ENCODE measurements at places on chromosomes 13 and 19. TPM values are rescaled to one million over a fixed set of nuclear protein-coding genes. Genes with fewer than 3 reads are reported as not detected.

The PLPPR2 gene
- 4.7 TPM for total RNA-seq

The BRME1 gene
- total RNA-seq: 7.7 TPM

The INAFM1 gene
- 13.7 TPM for total RNA-seq

The SPHK2 gene
- total RNA-seq: 24.6 TPM

The OLFM2 gene
- 0.58 TPM for total RNA-seq

The ZNF714 gene
- 18.0 TPM for total RNA-seq

The ZNF749 gene
- 9.4 TPM for total RNA-seq

The AKT2 gene
- 126 TPM for total RNA-seq

The C1QTNF9B gene
- not detected for total RNA-seq

The TNFSF11 gene
- total RNA-seq: 3.7 TPM

GRCh38 chr19:5054551-5055456 is 85.9 kb downstream of the KDM4B start:
- no peaks in the 10 kb centered on the region for H3K4me1 ChIP-seq
- no peak overlapping the region for H3K27ac ChIP-seq
- DNase-seq: no peak
- H3K36me3 ChIP-seq: peaks cover 2% of the 10 kb centered on the region

DNA sequence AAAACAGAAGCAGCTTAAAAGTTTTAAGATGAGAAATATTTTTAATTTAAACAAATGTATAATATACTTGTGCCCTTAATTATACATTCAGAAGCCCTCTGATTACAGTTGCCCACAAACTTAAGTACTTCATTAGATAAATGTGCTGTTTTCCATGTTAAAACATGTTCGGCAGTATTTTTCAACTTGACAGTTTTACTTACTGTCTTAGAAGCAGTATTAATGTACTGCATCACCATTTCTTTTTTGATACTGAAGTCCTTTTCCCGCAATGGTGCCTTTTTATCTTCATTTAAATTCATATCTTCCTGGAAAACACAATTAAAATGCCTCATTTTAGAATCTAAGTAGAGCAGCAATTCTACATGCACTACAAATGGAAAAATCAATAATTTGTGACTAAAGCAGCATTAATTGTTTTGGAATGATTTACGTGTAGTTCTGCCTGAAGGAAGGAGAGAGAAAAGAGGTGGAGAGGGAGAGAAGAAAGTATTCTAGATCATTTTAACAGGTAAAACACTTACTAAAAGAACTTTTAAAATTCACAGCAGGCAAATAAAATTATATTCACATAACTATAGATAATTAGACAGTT is 70.2 kb downstream of the DIAPH3 start:
- H3K27ac ChIP-seq: no peak overlapping the region
- H3K4me1 ChIP-seq: no peaks in the 10 kb centered on the region
- no peak for DNase-seq

GRCh38 chr13:43776501-43777079 is 10.2 kb downstream of the ENOX1 start:
- H3K27me3 ChIP-seq: peaks cover 10% of the 10 kb centered on the region
- no peak for DNase-seq
- H3K27ac ChIP-seq: no peak overlapping the region
- no peaks in the 10 kb centered on the region for H3K4me1 ChIP-seq

GRCh38 chr19:29145756-29146155 is 67.2 kb downstream of the UQCRFS1 start:
- H3K4me3 ChIP-seq: no peak overlapping the region
- no peaks in the 10 kb centered on the region for H3K4me1 ChIP-seq
- DNase-seq: no peak
- H3K36me3 ChIP-seq: peaks cover 2% of the 10 kb centered on the region

GRCh38 chr19:56301155-56301554 is 13.5 kb downstream of the ZSCAN5A start:
- peaks cover 25% of the 10 kb centered on the region for H3K36me3 ChIP-seq
- peaks cover 12% of the 10 kb centered on the region for H3K4me1 ChIP-seq
- H3K27ac ChIP-seq: no peak overlapping the region
- H3K27me3 ChIP-seq: no peaks in the 10 kb centered on the region

DNA sequence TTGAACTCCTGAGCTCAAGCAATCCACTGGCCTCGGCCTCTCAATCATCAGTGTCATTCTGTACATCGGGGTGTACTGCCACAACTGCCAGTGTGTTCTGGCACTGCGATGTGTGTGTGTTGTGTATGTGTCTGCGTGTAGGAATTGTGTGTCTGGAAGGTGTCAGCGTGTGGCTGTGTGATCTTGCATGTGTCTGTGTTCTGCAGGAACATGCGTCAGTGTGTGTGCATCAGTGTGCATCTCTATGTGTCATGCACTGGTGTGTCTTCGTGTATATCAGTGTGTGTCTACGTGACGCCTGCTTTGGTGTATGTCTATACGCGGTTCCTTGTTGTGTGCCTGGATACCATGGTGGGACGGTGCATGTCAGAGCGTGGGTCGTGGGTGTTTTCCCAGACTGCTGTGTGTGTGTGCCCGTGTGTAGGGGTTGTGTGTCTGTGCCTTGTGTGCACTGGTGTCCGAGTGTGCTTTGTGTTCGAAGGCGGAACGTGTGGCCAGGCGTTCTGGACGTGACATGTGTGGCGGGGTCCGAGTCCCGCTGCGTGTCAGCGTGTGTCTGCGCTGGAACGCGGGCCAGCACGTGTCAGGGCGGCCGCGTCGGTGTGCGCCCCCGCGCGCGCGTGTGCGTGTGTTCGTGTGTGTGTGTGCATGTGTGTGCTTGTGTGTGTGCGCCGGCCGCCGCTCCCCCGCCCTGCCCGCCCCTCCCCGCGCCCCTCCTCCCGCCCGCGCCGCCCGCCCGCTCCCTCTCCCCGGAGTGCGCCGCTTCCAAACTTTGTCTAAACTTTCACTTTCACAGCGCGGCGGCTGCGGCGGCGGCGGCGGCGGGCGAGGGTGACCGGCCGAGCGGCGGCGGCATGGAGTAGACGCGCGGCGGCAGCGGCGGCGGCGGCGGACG is at the start of gene NFIX:
Gene NFIX (plus strand): TSS at position 775 of the 895 bp plus-strand sequence. CDS start 363 bp downstream, outside the sequence.
- H3K27ac ChIP-seq: peak within 1 kb of the TSS; percentile 16
- peaks cover 6% of the 10 kb centered on the region for H3K4me1 ChIP-seq
- peak; percentile 71 for DNase-seq
- H3K36me3 ChIP-seq: no peaks in the 10 kb centered on the region

DNA sequence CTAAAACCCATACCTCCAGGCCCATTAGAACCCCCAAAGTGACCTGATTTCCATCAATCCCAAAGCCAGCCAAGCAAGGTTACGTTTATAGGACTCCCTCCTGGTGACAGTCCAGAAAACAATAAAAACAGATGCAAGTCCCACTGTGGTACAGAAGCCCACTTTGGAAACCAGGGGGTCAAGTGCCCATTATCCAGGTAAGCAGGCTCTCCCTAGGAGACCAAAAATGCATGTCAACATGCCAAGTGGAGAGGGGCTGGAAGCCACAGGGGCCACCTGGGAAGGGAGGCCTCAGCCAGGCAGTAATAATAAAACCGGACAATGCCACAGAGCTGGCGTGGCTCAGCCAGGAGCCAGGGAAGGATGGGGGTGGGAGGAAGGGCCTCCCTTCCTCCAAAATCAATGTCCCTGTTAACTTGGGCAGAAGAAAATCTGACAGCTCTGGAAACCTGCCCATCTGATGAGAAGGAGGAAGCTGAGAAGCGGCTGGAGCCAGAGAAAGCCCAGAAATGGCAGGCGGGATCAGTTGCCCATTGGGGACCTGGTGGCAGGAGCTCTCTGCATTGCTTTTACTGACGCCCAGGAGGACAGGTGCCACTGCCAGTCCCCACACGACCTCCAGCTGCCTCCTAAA is 160.4 kb downstream of the ZIC5 start:
- H3K4me1 ChIP-seq: no peaks in the 10 kb centered on the region
- no peak overlapping the region for H3K27ac ChIP-seq
- H3K36me3 ChIP-seq: no peaks in the 10 kb centered on the region
- H3K27me3 ChIP-seq: no peaks in the 10 kb centered on the region

GRCh38 chr13:100987948-100988347 is 313.4 kb upstream of the TMTC4 start:
- no peaks in the 10 kb centered on the region for H3K4me1 ChIP-seq
- H3K4me3 ChIP-seq: no peak overlapping the region
- H3K27me3 ChIP-seq: peaks cover 10% of the 10 kb centered on the region
- H3K36me3 ChIP-seq: no peaks in the 10 kb centered on the region

DNA sequence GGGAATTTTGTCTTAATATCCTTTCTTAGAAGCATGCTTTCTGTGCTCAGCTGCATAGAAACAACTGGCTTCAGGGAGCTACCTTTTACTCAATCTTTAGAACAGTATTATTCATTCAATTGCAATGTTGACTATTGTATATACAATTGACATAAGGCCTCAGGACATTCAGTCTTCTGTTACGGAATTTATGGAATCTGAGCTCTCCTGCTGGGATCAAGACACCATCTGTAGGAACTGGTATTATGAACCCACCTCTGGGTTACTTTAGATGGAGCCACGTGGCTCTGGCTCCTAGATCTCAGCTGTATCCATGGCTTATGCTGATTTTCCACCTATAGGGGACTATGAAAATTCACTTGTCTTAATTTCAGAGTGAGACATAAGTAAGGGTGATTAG is 716.2 kb upstream of the GPC6 start:
- H3K4me1 ChIP-seq: no peaks in the 10 kb centered on the region
- H3K36me3 ChIP-seq: no peaks in the 10 kb centered on the region
- no peak for DNase-seq
- no peak overlapping the region for H3K4me3 ChIP-seq
- no peak overlapping the region for H3K27ac ChIP-seq

GRCh38 chr19:47228937-47229675 is 1.9 kb downstream of the BBC3 start:
- peak; percentile 38 for DNase-seq
- peaks cover 28% of the 10 kb centered on the region for H3K4me1 ChIP-seq
- H3K27me3 ChIP-seq: no peaks in the 10 kb centered on the region
- peaks cover 3% of the 10 kb centered on the region for H3K36me3 ChIP-seq

GRCh38 chr19:7549429-7550148 is 14.1 kb downstream of the PNPLA6 start:
- peaks cover 28% of the 10 kb centered on the region for H3K36me3 ChIP-seq
- H3K27ac ChIP-seq: no peak overlapping the region
- no peaks in the 10 kb centered on the region for H3K27me3 ChIP-seq

- no peaks in the 10 kb centered on the region for H3K27me3 ChIP-seq
- no peaks in the 10 kb centered on the region for H3K4me1 ChIP-seq
- peaks cover 41% of the 10 kb centered on the region for H3K36me3 ChIP-seq
- DNase-seq: peak; percentile 60
These were observed 33.6 kb downstream of the ZNF383 start for GRCh38 chr19:37251308-37252229.

GRCh38 chr13:19782049-19782726 is 557 bp downstream of the PSPC1 start:
- H3K27me3 ChIP-seq: peaks cover 1% of the 10 kb centered on the region
- H3K4me3 ChIP-seq: peak overlapping the region; percentile 98
- H3K27ac ChIP-seq: peak overlapping the region; percentile 99
- peak; percentile 72 for DNase-seq
- H3K36me3 ChIP-seq: peaks cover 19% of the 10 kb centered on the region
- H3K4me1 ChIP-seq: peaks cover 6% of the 10 kb centered on the region

DNA sequence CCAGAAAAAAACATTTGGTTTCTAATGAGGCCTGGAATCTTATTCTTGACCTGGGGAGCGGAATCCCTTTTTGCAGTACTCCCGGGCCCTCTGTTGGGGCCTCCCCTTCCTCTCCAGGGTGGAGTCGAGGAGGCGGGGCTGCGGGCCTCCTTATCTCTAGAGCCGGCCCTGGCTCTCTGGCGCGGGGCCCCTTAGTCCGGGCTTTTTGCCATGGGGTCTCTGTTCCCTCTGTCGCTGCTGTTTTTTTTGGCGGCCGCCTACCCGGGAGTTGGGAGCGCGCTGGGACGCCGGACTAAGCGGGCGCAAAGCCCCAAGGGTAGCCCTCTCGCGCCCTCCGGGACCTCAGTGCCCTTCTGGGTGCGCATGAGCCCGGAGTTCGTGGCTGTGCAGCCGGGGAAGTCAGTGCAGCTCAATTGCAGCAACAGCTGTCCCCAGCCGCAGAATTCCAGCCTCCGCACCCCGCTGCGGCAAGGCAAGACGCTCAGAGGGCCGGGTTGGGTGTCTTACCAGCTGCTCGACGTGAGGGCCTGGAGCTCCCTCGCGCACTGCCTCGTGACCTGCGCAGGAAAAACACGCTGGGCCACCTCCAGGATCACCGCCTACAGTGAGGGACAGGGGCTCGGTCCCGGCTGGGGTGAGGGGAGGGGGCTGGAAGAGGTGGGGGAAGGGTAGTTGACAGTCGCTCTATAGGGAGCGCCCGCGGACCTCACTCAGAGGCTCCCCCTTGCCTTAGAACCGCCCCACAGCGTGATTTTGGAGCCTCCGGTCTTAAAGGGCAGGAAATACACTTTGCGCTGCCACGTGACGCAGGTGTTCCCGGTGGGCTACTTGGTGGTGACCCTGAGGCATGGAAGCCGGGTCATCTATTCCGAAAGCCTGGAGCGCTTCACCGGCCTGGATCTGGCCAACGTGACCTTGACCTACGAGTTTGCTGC is at the start of gene ICAM4:
Gene ICAM4 (plus strand): TSS at position 153 of the 935 bp plus-strand sequence. CDS start 58 bp downstream, at position 211.
- no peak within 1 kb of the TSS for H3K27ac ChIP-seq
- peaks cover 40% of the 10 kb centered on the region for H3K27me3 ChIP-seq
- H3K4me1 ChIP-seq: peaks cover 56% of the 10 kb centered on the region
- peaks cover 35% of the 10 kb centered on the region for H3K36me3 ChIP-seq
- peak; percentile 55 for DNase-seq

- peak overlapping the region; percentile 43 for H3K4me3 ChIP-seq
- peak; percentile 84 for DNase-seq
- H3K4me1 ChIP-seq: peaks cover 33% of the 10 kb centered on the region
These were observed 2.3 kb upstream of the STRN4 start for GRCh38 chr19:46748325-46749109.

DNA sequence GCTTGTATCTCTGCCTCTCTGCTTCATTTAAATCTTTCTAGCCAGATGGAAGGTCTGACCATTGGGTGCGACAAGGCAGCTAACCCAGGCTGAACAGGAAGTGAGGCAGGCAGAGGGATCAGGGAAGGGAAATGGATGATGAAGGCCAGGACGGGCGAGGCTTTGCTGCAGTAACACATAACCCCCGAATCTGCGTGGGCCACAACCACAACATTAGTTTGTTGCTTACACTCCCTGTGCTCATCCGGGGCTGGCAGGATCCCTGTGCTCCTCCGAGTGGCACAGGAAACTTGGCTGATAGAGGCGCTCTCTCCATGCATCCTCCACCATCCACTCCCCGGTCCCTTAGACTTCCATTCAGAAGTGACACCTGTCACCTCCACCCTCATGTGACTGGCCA is 1.1 kb upstream of the FLT3LG start:
- peaks cover 57% of the 10 kb centered on the region for H3K4me1 ChIP-seq
- no peak for DNase-seq
- no peaks in the 10 kb centered on the region for H3K27me3 ChIP-seq

DNA sequence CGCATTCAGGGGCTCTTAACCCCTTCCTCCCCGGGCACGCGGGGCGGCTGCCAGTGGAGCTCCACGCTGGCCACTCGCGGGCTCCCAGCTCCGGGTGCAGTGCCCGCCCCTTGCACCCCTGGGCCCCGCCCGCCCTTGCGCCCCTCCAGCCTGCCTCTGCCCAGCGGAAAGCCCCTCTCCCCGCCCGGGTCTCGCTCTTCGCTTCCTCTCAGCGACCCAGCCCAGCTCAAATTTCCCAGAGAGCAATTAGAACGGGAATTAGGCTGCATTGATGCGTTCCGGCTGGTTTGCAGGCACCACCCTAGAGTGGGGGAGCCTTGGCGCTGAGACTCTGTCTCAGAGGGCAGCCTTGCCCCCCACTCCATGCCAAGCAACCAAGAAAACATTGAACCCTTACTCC is 1.8 kb upstream of the GSX1 start:
- peaks cover 4% of the 10 kb centered on the region for H3K36me3 ChIP-seq
- no peak overlapping the region for H3K27ac ChIP-seq
- no peak for DNase-seq
- H3K4me3 ChIP-seq: peak overlapping the region; percentile 66
- peaks cover 36% of the 10 kb centered on the region for H3K4me1 ChIP-seq
- H3K27me3 ChIP-seq: peaks cover 67% of the 10 kb centered on the region

- no peak for DNase-seq
- H3K4me1 ChIP-seq: no peaks in the 10 kb centered on the region
- H3K27ac ChIP-seq: no peak overlapping the region
- peaks cover 9% of the 10 kb centered on the region for H3K27me3 ChIP-seq
These were observed 63.0 kb downstream of the TBC1D4 start for GRCh38 chr13:75418997-75419396.
